ENCODE measurements at places on chromosomes 16 and 17. TPM values are rescaled to one million over a fixed set of nuclear protein-coding genes. Genes with fewer than 3 reads are reported as not detected.
A peak's percentile ranks its signal among the peaks of the same experiment; 100 is the strongest.

ZNF423 gene
- not detected for total RNA-seq

- H3K27ac ChIP-seq, result peak overlapping the region; percentile 61
- peak; percentile 71 for DNase-seq
- H3K36me3 ChIP-seq, result peaks cover 17% of the 10 kb centered on the region
- H3K27me3 ChIP-seq, result no peaks in the 10 kb centered on the region
Observed at GRCh38 chr17:13594762-13595598, 6.7 kb downstream of the HS3ST3A1 start.

TRIM37 gene
- 22.3 TPM for total RNA-seq

- no peak for DNase-seq
- no peaks in the 10 kb centered on the region for H3K27me3 ChIP-seq
- no peak overlapping the region for H3K27ac ChIP-seq
Observed at GRCh38 chr17:73776351-73777130, 132.3 kb upstream of the SDK2 start.

DNA sequence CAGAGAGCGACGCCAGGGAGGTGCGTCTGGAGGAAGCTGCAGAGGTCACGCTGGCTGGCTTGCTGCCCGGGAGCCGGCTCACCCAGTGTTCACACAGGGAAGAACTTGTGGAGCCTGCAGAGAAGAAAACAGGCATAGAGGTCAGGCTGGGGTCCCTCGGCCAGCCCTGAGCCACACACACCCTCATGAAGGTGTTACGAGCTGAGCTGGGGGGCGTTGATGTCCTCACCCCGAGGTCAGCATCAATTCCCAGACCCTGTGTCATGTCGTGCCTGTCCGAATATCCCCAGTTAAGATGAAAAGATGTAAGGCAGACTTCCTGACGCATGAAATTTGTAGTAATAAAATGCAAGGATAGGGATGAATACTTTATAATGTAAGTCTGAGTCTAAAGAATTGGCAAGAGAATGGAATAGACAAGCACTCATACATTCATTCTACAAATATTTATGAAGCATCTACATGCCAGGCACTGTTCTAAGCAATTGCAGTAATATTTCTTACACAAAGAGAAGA, 77.1 kb downstream of the USP31 start:
- no peak overlapping the region for H3K27ac ChIP-seq
- no peak overlapping the region for H3K4me3 ChIP-seq
- DNase-seq, result no peak
- H3K27me3 ChIP-seq, result no peaks in the 10 kb centered on the region
- no peaks in the 10 kb centered on the region for H3K4me1 ChIP-seq

- DNase-seq, result no peak
- H3K4me3 ChIP-seq, result no peak overlapping the region
- peaks cover 2% of the 10 kb centered on the region for H3K27me3 ChIP-seq
- H3K27ac ChIP-seq, result no peak overlapping the region
Observed at GRCh38 chr17:68835071-68835470, 120.1 kb downstream of the ABCA8 start.

KRT39 gene
- total RNA-seq, result not detected

DNA sequence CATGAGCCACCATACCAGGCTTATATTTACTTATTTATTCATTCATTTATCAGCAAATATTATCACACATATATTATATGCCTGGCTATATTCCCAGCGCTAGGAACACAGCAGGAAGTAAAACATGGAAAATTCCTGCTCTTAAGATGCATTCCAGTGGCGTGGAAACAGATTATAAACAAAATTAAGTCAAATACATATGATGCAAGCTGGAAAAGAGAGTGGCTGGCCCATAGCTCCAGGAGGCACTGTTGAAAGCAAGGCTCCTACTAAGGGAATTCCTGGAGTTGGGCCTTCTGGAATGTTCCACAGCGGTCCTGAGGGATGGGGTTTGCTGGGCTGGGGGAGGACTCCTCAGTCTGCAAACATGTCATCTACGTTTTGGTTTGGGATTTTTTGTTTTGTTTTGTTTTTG, 18.4 kb downstream of the ADCY9 start:
- no peak for DNase-seq
- peaks cover 31% of the 10 kb centered on the region for H3K27me3 ChIP-seq
- no peak overlapping the region for H3K4me3 ChIP-seq
- H3K36me3 ChIP-seq, result no peaks in the 10 kb centered on the region

DNA sequence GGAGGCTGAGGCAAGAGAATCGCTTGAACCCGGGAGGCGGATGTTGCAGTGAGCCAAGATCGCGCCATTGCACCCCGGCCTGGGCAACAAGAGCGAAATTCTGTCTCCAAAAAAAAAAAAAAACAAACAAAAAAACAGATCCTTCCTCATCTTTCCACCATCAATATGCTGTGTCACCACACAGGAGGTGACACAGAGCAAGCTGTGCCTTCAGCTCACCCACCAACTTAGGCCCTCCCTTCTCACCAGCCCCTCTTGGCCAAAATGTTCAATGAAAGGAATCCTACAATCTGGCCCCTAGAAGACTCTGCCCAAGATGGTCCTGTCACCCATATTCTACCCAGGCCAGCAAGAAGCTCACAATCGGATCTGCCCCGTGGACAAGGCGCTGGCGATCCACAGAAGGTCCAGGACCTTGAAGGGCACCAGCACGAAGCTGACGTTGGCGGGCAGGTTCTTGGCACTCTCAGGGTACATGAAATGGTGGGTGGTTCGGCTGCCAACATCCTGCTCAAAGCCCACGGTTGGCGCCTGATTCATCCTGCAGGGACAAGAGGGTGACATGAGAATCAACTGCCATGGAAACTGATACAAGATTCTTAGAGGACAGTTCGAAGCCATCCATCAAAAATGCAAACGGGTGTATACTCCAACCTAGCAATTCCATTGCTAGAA, 41.4 kb downstream of the DDX19A start:
- no peaks in the 10 kb centered on the region for H3K27me3 ChIP-seq
- no peak overlapping the region for H3K4me3 ChIP-seq

TBC1D28 gene
- total RNA-seq, result not detected

GRCh38 chr17:3027786-3028532, 35.4 kb downstream of the OR1D5 start:
- H3K36me3 ChIP-seq, result no peaks in the 10 kb centered on the region
- H3K27me3 ChIP-seq, result peaks cover 19% of the 10 kb centered on the region
- H3K4me3 ChIP-seq, result no peak overlapping the region
- no peaks in the 10 kb centered on the region for H3K4me1 ChIP-seq
- H3K27ac ChIP-seq, result no peak overlapping the region

- no peak overlapping the region for H3K27ac ChIP-seq
- H3K4me1 ChIP-seq, result no peaks in the 10 kb centered on the region
- H3K36me3 ChIP-seq, result peaks cover 1% of the 10 kb centered on the region
Observed at GRCh38 chr17:58991718-58992331, 114.9 kb downstream of the TRIM37 start.

DNA sequence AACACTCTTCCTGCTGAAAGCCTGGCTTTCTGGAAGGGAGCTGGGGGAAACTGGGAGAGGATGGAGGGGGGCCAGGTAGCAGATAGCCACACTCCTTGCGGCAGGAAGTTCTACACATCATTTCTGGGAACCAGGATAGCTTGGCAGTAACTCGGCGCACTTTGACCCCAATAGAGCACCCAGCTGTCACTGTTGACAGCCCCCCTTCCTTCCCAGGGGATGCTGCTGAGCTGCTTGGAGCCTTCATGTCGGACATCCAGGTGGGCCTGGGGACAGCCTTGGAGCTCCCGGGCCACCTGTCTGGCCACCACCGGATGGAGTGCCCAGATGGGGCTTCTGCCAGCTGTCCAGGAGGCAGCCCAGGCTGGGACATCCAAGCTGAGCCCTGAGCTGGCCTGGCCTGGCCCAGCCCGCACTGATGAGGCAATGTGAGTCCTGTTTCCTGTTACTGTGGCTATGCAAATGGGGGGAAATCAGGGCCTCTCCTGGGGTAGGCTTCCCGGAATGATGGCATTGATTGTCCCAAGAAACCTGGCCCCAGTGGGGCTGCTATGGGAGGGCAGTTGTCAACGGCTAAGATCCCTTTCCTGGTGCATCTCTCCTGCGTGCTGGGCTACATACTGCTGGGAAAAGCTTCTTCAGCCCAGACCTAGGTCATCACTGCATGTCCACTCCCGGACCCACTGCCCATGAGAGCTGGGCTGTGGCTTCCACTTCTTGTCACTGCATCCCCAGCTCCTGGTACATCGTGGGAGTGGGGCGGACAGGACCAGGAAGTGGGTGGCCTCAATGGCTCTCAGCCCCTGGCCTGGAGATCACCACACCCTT, 50.0 kb downstream of the SOCS1 start:
- no peaks in the 10 kb centered on the region for H3K36me3 ChIP-seq
- H3K4me1 ChIP-seq, result peaks cover 22% of the 10 kb centered on the region
- no peak overlapping the region for H3K27ac ChIP-seq
- no peak overlapping the region for H3K4me3 ChIP-seq
- DNase-seq, result no peak

DNA sequence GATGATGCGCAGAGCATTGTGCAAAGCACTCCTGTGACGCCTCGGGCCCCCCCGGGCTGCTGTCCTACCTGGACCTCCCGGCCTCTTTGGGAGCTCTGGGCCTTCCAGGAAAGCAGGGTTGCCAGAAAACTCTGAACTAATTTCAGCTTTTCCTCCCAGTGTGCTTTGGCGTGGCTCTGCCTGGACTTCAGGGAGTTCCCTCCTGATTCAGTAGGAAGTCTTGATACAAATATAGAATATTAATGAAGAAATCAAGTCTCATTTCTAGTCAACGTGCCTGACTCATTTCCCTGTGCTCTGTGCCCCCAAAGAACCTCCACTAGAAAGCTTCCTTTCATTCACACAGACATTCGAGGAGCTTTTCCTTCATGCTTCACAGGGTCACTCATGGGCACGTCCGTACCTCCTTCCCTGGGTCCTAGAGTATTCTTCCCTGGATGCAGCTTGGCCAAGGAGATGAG, 84.0 kb upstream of the NOL11 start:
- H3K27me3 ChIP-seq, result peaks cover 56% of the 10 kb centered on the region
- no peak overlapping the region for H3K27ac ChIP-seq
- no peaks in the 10 kb centered on the region for H3K4me1 ChIP-seq
- no peak overlapping the region for H3K4me3 ChIP-seq
